Activated B cell treated with CpG ODN at 0.5 μM for 24 hours (primary cell): ENCODE measurements at places on chromosomes 11 and 22.

DNA sequence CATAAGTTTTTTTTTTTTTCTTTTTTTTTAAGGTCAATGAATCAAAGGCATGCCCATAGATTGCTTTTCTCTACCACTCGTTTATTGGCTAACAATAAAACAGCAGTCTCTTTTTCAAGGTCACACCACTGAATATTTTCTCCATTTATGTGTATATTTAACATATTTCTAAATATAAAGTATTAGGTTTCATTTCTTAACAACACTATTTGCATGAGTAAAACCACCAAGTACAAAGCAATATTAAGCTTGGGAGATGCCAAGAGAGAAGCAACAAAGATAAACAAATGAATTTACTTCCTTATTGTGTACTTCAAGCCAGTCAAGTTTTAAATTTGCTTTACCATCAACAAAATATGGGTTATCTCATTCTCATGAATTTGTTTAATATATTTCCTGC is 708.9 kb upstream of the CCDC179 start:
- H3K36me3 ChIP-seq, result no peaks in the 10 kb centered on the region
- H3K4me1 ChIP-seq, result peaks cover 6% of the 10 kb centered on the region
- H3K4me3 ChIP-seq, result no peak overlapping the region
- DNase-seq, result no peak
- H3K27ac ChIP-seq, result no peak overlapping the region

- peaks cover 18% of the 10 kb centered on the region for H3K4me1 ChIP-seq
- no peaks in the 10 kb centered on the region for H3K27me3 ChIP-seq
- H3K27ac ChIP-seq, result peak overlapping the region; percentile 65
- H3K4me3 ChIP-seq, result no peak overlapping the region
Measured at GRCh38 chr11:62614275-62614674, 1.2 kb downstream of the ROM1 start.

GRCh38 chr11:116406042-116406441 is 366.7 kb downstream of the BUD13 start:
- H3K4me3 ChIP-seq, result no peak overlapping the region
- H3K27me3 ChIP-seq, result no peaks in the 10 kb centered on the region
- H3K27ac ChIP-seq, result no peak overlapping the region
- no peaks in the 10 kb centered on the region for H3K4me1 ChIP-seq
- no peak for DNase-seq
- no peaks in the 10 kb centered on the region for H3K36me3 ChIP-seq

DNA sequence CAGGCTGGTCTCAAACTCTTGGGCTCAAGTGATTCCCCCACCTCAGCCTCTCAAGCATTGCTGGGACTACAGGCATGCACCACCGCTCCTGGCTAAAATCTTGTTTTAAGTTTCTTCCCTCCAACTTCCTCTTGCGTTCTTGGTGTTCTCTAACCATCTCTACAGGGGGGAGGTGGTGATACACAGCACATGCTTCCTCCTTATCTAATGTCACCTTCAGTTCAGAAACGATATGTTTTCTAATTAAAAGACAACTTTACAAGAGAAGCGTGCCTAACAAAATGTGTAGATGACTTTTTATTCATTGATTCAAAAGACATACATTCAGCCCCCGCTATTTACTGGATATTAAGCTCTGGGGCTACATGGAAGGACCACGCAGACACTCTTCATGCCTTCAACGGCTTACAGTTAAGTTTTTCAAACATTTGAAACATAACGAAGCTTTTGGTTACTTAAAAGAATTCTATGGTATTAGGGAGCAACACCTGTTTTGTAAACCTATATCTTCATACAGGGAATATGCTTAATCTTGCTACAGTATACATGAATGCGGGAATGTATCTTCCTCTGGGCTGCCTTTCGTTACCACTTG is 933 bp upstream of the DLAT start:
- H3K36me3 ChIP-seq, result peaks cover 25% of the 10 kb centered on the region
- peaks cover 37% of the 10 kb centered on the region for H3K4me1 ChIP-seq
- peak overlapping the region; percentile 100 for H3K4me3 ChIP-seq
- no peaks in the 10 kb centered on the region for H3K27me3 ChIP-seq

- H3K27me3 ChIP-seq, result no peaks in the 10 kb centered on the region
- no peak for DNase-seq
- H3K4me3 ChIP-seq, result no peak overlapping the region
- no peaks in the 10 kb centered on the region for H3K4me1 ChIP-seq
- H3K27ac ChIP-seq, result no peak overlapping the region
Measured at GRCh38 chr11:74371269-74372052, 26.8 kb downstream of the PGM2L1 start.
